Pancreas (tissue), 10 donors: ENCODE measurements at places on chromosomes 4 and X. TPM values are rescaled to one million over a fixed set of nuclear protein-coding genes. Genes with fewer than 3 reads are reported as not detected.

DNA sequence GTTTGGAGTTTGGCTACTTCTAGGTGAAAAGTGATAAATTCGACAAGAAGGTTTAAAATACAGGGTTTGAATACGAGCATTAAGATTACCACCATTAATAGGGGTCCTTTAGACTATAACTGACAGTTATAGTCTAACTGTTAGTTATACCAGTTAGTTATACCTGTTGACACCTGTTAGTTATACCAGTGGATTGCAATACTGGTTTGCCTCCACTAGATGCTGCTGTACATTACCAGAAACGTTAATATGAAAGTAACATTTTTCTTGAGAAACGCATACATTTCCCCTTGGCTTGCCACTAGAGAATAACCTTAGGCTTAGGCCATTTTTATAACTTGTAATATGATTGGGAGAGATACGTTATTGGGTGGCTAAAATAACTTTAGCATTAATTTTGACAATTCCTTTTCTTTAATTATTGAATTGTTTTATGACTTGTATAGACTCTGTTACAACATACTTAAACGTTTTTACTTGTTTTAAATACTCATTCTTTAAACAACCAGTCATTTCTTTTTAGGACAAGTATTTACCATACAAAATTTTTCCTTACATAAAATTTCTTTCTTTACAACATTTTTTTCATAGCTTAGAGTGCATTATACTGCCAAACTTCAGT, 911.2 kb downstream of the FSTL5 start:
- H3K4me1 ChIP-seq, result no peaks in the 10 kb centered on the region
- no peaks in the 10 kb centered on the region for H3K27me3 ChIP-seq
- DNase-seq, result no peak
- no peak overlapping the region for H3K27ac ChIP-seq

- H3K4me1 ChIP-seq, result no peaks in the 10 kb centered on the region
- H3K4me3 ChIP-seq, result no peak overlapping the region
- H3K27ac ChIP-seq, result no peak overlapping the region
- no peak for DNase-seq
Observed at GRCh38 chr4:153014460-153014859, 78.3 kb downstream of the FHDC1 start.

GRCh38 chr4:5993876-5994811, 24.1 kb downstream of the C4orf50 start:
- H3K27ac ChIP-seq, result no peak overlapping the region
- no peaks in the 10 kb centered on the region for H3K4me1 ChIP-seq
- H3K36me3 ChIP-seq, result no peaks in the 10 kb centered on the region

- H3K4me3 ChIP-seq, result no peak overlapping the region
- no peaks in the 10 kb centered on the region for H3K36me3 ChIP-seq
- no peaks in the 10 kb centered on the region for H3K4me1 ChIP-seq
- no peak overlapping the region for H3K27ac ChIP-seq
Observed at GRCh38 chrX:108511721-108512120, 72.1 kb downstream of the COL4A5 start.

The SLC7A11 gene
- polyA plus RNA-seq, result 0.42 TPM

GRCh38 chr4:143344774-143345173, 8.1 kb downstream of the GAB1 start:
- no peaks in the 10 kb centered on the region for H3K27me3 ChIP-seq
- H3K36me3 ChIP-seq, result no peaks in the 10 kb centered on the region
- DNase-seq, result no peak

- H3K4me1 ChIP-seq, result no peaks in the 10 kb centered on the region
- H3K27me3 ChIP-seq, result no peaks in the 10 kb centered on the region
- no peaks in the 10 kb centered on the region for H3K36me3 ChIP-seq
- H3K27ac ChIP-seq, result no peak overlapping the region
- H3K4me3 ChIP-seq, result no peak overlapping the region
- DNase-seq, result no peak
Observed at GRCh38 chrX:27675493-27675892, 85.3 kb downstream of the DCAF8L2 start.

The CCNQ gene
- 26.3 TPM for polyA plus RNA-seq

The FAM47E gene
- polyA plus RNA-seq, result 14.8 TPM

The UGT2A1 gene
- polyA plus RNA-seq, result not detected

The TRAPPC11 gene
- polyA plus RNA-seq, result 12.1 TPM

DNA sequence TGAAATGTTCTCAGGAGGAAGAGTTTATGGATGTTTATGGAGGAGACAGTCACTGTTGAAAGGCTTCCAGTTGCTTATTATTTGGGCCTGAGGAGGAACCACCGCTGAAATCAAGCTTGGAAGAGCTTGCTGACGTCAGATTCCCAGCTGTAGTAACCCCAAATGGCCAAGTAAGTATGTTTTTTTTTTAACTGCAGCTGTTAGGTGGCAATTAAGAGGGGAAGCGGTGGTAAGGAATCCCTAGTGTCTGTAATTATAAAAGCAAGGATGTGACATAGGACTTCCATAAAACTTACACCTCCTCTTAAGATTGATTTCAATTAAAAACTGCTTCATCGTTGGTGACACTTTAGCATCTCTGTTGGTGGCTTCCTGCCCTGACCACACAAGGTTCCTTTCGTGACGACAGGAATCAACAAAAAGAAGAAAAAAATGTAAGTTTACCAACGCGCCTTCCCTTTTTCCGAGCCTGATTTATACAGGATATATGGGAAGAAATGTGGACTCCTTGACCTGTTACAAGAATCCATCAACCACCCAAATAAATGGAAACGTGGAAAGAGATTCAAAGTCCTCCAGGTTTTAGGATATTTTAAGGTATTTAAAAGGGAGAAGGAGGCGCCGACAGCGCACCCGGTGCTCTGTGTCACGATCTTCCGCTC, 884 bp downstream of the RELL1 start:
- peak overlapping the region; percentile 86 for H3K27ac ChIP-seq
- no peak for DNase-seq
- H3K4me1 ChIP-seq, result no peaks in the 10 kb centered on the region
- H3K4me3 ChIP-seq, result peak overlapping the region; percentile 88
- no peaks in the 10 kb centered on the region for H3K27me3 ChIP-seq
- no peaks in the 10 kb centered on the region for H3K36me3 ChIP-seq

DNA sequence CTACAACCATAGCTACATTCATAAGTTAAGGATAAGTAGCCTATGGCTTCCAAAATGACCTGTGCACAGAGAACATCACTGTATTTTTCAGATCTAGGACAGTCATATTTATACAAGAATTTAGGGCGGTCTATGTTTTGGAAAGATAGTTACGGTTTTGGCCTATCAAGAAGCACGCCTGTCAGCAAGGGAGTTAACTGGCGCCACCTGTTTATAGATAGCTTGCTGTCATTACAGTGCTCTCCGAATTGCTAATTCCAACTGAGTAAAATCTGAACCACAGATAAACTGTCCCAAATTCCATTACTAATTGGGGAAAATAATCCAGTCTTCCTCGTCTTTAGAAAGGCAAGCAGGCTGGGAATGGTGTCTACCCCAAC, 646 bp downstream of the ABCB7 start:
- no peaks in the 10 kb centered on the region for H3K36me3 ChIP-seq
- no peak for DNase-seq
- no peaks in the 10 kb centered on the region for H3K27me3 ChIP-seq
- peak overlapping the region; percentile 60 for H3K4me3 ChIP-seq
- peaks cover 3% of the 10 kb centered on the region for H3K4me1 ChIP-seq
- no peak overlapping the region for H3K27ac ChIP-seq

GRCh38 chrX:91434351-91435168, at the start of gene PABPC5:
TSS of gene PABPC5 (plus strand) at chrX:91434839. CDS start at chrX:91435578, 739 bp downstream.
- no peaks in the 10 kb centered on the region for H3K27me3 ChIP-seq
- H3K27ac ChIP-seq, result no peak within 1 kb of the TSS
- H3K4me1 ChIP-seq, result no peaks in the 10 kb centered on the region

- no peak overlapping the region for H3K4me3 ChIP-seq
- no peaks in the 10 kb centered on the region for H3K27me3 ChIP-seq
- no peaks in the 10 kb centered on the region for H3K36me3 ChIP-seq
- no peaks in the 10 kb centered on the region for H3K4me1 ChIP-seq
- no peak for DNase-seq
Observed at GRCh38 chr4:163815776-163816175, 321.3 kb downstream of the TMA16 start.

The EREG gene
- polyA plus RNA-seq, result not detected

The FHIP1A gene
- polyA plus RNA-seq, result 4.3 TPM

The SOWAHB gene
- polyA plus RNA-seq, result 1.2 TPM
